ENCODE measurements at places on chromosomes 4 and X.

DNA sequence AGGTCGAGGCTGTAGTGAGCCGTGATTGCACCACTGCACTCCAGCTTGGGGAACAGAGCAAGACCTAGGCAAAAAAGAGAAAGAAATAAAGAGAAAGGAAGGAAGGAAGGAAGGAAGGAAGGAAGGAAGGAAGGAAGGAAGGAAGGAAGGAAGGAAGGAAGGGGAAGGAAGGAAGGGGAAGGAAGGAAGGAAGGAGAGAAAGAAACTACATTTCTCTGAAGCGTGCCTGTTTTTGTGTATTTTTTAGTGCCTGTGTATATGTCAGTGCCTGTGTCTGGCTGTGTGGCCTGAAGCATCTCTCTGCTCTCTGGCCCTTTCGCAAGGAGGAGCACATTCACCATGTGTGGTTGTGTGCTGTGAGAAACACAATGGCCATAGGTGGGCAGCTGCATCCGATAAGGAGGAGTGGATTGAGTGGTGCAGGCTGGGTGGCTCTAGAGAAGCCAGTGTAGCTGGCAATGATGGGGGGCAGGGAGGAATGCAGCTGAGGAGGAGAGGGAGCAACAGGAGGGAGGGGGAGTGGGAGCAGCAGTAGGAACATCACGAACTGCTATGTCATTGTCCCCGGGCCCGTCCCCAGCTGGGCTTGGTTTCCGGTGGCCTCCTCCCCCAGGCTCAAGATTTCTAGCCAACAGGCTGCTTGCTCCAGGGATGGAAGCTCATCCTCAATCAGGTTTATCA is 11.4 kb downstream of the SYN1 start:
- no peak for DNase-seq

GRCh38 chr4:103754844-103755243 is 35.1 kb upstream of the TACR3 start:
- no peak for DNase-seq

GRCh38 chr4:52713456-52713937 is 37.7 kb downstream of the ERVMER34-1 start:
- no peak for DNase-seq

DNA sequence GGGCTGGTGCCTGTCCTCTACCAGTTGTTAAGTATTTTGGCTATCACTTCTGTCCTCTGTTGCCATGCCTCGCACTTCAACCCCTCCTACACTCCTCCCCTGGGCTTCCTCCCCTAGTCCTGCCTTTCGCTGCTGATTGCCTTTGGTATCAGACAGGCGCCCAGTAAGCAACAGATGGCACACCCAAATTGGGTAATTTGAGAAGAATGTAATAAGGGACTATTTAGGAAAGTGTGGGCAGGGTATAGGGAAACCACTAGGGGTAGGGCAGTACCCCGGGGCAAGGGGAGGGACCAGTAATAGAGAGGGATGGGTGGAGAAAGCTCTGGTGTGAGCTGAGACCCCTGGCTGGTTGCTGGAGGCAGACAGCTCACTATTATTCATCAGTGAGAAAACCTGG is 172.7 kb upstream of the USP9X start:
- DNase-seq: no peak

DNA sequence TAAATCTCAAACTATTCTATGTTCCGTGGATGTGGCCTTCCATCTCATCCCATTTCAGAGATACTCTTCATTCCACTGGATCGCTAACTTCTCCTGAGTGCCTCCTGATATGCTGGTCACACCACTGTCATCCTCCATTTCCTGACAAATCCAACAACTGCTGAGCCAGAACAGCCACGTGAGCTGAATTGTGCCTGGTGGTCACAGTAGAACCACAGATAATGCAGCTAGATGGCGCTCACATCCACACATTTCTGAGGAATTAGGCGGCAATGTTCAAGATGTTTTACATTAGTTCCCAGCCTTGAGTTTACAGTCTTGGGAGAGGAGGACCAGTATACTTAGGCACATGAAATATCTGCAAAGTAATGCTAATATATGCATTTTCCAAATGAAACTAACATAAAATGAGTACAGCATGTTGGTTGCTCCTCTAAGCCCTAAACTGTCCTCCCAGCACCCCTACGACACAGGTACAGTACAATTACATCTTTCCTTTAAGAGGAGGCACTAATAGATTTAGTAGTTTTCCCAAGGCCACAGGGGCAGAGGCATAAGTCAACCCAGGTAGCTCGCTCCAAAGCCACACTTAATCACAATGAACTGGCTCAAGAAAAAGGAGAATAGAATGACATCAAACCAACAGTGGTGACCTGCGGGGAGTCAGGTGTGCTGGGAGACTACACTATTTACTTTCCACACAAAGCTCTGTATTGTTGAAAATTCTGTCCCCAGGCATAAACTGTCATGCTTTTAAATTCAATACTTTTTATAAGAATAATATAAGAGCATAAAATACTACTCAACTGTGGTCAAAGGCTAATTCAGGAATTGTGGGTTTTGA is 134.2 kb downstream of the CHIC2 start:
- peak; percentile 15 for DNase-seq

GRCh38 chrX:78104447-78105176 is 564 bp downstream of the PGK1 start:
- DNase-seq: no peak

DNA sequence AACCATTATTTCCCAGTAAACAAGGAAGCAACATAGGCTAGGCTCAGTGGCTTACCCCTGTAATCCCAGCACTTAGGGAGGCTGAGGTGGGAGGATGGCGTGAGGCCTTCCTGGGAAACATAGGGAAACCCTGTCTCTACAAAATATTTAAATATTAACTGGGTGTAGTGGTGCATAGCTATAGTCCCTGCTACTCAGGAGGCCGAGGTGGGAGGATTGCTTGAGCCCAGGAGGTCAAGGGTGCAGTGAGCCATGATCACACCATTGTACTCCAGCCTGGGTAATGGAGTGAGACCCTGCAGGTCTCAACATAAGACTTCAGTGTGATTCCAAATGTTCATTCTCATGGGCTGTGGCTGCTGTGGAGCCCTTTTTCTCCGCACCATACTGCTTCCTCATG is 34.9 kb downstream of the FHDC1 start:
- no peak for DNase-seq

- DNase-seq: no peak
These were observed 75.6 kb downstream of the REPS2 start for GRCh38 chrX:17021851-17022604.

GRCh38 chr4:114302472-114302871 is 296.1 kb upstream of the UGT8 start:
- no peak for DNase-seq

GRCh38 chr4:40401631-40402030 is 66.5 kb downstream of the CHRNA9 start:
- no peak for DNase-seq

DNA sequence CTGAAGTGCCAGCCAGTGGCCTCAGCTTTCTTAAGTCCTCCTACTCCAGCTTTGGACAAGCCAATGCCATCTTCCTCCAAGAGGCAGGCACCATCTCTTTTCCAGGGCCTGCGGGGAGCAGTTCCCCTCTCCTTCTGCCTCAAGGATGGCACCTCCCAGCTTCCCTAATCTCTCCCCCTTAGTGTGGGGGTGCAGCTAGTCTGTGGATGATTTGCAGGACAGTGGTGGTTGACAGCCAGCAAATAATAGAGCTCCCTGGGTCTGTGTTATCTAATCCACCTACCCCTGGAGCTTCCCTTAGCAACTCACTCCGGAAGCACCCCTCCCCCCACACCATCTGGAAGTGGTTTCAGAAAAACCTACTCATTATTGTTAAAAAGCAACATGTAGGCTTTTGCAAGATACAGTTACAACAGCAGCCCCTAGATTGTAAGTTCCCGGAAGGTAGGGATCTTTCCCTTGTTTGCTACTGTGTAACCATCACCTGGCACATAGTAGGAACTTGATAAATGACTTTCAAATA is 247.1 kb downstream of the BCOR start:
- DNase-seq: no peak

GRCh38 chr4:53465281-53465680 is 87.8 kb downstream of the FIP1L1 start:
- DNase-seq: no peak

- DNase-seq: no peak
These were observed 14.9 kb downstream of the VBP1 start for GRCh38 chrX:155231163-155231562.

GRCh38 chr4:1460967-1461868 is 55.0 kb upstream of the NKX1-1 start:
- no peak for DNase-seq

- DNase-seq: no peak
These were observed 118.0 kb downstream of the PWWP3B start for GRCh38 chrX:106286053-106286650.

DNA sequence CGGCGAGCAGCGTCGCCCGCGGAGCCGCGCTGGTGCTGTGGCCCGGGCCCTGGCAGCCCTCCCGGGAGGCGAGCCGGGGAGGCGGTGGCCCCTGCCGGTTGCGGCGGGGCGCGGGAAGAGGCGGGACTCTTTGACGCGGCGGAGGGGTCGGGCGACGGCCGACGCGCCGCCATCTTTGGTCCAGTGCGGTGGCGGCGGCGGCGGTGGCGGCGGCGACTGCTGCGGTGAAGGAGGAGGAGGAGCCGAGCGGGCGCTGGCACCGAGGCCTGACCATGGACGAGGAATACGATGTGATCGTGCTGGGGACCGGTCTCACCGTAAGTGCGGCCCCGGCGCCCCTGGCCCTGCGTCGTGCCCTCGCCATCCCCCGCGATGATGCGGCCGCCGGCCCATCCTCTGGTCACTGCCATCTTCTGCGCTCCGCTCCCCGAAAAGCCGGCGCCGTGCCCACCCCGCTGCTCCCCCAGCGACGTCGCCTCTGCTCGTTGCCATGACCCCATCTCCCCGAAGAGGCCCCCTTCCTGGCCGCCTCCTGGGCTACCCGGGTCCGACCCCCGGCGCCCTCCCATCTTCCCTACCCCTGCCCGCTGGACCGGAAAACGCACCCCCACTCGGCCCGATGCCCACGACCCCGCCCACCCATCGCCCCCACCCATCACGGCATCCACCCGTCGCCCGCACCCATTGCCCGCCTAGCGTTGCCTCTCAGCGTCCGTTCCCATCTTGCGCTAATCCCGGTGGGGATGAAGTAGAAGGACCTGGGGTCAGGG is at the start of gene GDI1:
Gene GDI1, plus strand, starts transcription at position 172 of the 770 bp plus-strand sequence. Its CDS starts 101 bp downstream, at position 273.
- peak; percentile 33 for DNase-seq

DNA sequence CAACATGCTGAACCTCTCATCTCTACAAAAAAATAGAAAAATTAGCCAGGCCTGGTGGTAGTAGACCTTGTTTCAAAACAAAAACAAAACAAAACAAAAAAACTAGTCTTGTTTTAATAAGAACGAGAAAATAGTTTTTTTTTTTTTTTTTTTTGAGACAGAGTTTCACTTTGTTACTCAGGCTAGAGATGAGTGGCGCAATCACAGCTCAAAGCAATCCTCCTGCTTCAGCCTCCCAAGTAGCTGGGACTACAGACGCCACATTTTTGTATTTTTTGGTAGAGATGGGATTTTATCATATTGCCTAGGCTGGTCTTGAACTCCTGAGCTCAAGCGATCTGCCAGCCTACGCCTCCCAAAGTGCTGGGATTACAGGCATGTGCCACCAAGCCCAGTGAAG is 47.7 kb upstream of the UGDH start:
- no peak for DNase-seq

GRCh38 chr4:24328711-24329110 is 255.6 kb downstream of the DHX15 start:
- DNase-seq: no peak

GRCh38 chr4:15143551-15143950 is 141.3 kb downstream of the CPEB2 start:
- no peak for DNase-seq

DNA sequence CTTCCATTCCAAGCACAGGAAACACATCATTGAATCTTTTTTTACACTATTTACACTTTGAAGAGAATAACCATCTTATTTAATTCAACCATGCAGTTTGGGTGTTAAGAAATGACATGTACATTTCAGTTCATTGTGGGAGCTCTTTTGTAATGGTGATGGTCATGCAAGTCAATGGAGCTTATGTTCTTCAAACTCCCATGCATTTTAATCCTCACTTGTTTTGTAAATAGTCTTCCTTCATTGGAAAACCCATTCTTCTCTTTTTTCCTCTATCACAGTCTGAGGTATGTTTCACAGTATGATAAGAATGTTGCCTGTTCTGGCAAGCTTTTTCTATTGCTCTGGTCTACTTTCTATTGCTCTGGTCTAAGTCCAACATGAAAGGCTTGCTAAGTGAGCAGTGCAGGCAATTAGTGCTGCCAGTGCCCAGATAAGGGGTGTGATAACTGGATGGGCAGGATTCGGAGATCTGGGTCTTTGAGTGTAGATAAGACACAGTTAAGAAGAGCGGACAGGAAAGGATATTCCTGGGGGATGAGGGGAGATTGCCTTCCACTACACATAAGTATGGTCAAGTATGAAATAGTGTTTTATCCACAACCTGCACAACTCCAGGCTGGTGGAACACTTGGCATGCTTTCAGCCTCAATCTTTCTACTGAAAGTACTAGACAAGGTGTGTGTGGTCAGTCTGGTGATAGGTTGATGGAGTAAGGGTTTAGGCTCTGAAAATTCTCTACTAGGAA is 17.1 kb downstream of the AFP start:
- DNase-seq: no peak

DNA sequence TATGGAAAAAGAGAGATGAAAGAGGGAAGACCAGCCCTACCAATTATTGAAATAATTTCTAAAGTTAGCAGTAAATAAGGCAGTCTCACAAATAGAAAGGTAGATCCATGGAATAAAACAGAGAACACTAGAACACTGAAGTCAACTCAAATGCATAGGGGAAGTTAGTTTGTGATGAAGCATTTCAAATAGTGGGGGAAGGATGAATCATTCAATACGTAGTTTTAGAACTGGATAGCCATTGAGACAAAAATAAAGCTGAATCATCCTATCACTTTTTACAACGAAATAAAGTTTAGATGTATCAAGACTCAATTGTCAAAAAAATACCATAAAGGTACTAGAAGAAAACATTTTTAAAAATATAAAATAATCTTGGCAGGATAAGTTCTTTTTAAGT is 143.2 kb upstream of the DGKK start:
- no peak for DNase-seq

DNA sequence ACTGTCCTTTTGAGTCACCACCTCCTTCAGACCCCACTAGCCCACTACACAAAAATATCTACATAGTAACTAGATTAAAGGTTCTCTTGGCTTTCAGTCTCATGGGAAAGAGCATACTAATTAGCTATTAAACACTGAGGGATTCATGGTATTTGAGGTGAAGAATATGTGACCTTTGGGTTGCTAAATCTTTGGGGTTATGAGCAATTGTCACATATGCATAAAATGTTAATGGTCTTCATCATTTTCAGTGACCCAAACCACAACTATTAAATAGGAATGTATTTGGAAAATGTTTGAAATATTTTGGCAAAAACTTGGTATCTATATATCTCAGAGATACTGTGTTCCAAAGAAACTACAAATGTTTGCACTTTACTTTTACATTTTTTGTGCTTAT is 365.1 kb downstream of the MAGEB5 start:
- DNase-seq: no peak

Measured in activated T-helper 1 cell treated with Interleukin-2 at 50 U/mL for 16 hours (primary cell).